SIG-M5 (cell line): ENCODE measurements at places on chromosomes 4 and X.

- DNase-seq, result no peak
These were observed 10.5 kb downstream of the TBCK start for GRCh38 chr4:106305435-106306055.

DNA sequence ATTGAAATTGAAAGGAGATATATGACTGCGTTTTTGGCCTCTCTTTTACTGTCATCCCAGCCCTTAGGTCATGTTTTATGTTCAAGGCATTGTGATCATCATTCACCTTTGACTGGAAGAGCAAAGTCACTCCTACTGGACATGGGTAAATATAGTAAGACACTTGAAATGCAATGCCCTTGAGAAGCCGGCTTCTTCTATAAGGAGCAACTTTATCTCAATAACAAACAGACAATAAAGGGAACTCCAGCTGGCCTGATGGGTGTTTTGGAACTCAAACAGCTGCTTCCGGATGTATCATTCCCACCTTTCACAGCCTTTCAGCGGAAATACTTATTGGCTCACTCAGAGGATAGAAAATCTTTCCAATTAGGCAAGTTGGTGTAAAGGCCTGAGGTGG is 65.1 kb upstream of the C4orf54 start:
- no peak for DNase-seq

DNA sequence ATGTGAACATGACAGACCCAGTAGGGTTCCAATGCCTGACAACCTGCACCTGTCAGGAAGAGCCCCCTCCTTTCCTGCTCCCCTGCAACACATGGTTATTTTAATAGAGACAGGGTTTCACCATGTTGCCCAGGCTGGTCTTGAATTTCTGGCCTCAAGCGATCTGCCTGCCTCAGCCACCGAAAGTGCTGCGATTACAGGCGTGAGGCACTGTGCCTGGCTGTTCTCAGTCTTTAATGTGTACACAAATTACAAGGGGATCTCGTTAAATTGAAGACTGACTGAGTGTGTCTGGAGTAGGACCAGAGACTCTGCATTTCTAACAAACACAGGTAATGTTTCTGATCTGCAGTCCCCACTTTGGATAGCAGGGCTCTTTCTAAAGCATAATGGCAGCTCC is 55.4 kb downstream of the NPNT start:
- no peak for DNase-seq

- no peak for DNase-seq
These were observed 16.1 kb upstream of the CXCL3 start for GRCh38 chr4:74054483-74055047.

- no peak for DNase-seq
These were observed 304.6 kb downstream of the ARAP2 start for GRCh38 chr4:35939751-35940150.

GRCh38 chrX:15151267-15152186 is 118.4 kb downstream of the ASB9 start:
- DNase-seq, result no peak
